ENCODE measurements at places on chromosomes 11 and 22.

GRCh38 chr11:2924821-2925675 lies 4.2 kb downstream of the PHLDA2 start:
- DNase-seq, result no peak

- no peak for DNase-seq
Measured at GRCh38 chr22:49321477-49322055, 506.1 kb downstream of the BRD1 start.

DNA sequence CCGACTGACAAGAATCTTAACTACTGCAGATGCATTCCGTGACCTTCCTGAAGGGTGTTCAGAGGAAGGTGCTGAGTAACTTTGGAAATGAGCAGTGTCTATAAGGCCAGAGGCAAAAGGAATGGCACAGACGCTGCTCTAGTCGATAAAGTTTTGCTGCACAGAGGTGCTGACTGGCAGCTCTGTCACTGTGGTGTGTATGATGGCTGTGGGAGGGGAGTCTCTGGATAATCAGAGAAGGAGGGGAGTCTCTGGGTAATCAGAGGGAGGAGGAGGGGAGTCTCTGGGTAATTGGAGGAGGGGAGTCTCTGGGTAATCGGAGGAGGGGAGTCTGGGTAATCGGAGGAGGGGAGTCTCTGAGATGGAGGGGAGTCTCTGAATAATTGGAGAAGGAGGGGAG lies 18.4 kb downstream of the PTDSS2 start:
- no peak for DNase-seq

- no peak for DNase-seq
Measured at GRCh38 chr11:86415026-86415425, 40.3 kb downstream of the CCDC81 start.

DNA sequence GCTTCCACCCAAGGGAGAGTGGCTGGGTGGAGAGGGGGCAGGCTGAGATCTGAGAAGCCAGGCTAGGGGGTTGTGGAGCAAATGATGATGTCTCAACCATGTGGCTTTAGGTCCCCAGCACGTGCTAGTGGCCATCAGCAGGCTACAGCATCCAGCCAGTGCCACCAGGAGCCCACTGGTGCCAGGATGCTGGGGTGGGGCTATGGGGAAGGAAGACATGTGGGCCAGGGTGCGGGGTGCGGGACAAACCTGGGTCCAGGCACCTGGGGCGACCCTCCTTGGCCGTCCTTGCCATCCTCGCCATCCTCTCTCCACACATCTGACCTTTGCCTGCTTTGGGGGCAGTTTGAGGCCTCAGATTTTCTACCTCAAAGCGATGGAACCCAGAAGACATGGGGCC lies 104.3 kb downstream of the KCNQ1 start:
- DNase-seq, result no peak

DNA sequence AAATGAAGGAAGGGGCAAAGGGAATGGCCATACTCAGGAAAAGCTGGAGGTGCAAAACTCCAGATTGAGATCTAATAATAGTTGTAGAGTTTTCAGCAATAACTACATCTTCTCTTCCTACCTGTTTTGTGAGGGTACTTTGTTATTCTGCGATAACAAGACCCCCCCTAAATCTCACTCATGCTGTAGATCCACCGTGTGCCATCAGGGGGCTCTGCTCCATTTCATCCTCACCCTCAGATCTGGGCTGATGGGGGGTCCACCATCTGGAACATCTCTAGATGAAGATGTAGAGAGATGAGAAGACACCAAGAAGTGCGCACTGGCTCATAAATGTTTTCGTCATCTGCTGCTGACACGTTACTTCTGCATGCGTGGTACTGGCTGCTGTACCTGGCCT lies 135.9 kb upstream of the KIRREL3 start:
- no peak for DNase-seq

GRCh38 chr11:115665958-115666357 lies 161.7 kb upstream of the CADM1 start:
- DNase-seq, result no peak

DNA sequence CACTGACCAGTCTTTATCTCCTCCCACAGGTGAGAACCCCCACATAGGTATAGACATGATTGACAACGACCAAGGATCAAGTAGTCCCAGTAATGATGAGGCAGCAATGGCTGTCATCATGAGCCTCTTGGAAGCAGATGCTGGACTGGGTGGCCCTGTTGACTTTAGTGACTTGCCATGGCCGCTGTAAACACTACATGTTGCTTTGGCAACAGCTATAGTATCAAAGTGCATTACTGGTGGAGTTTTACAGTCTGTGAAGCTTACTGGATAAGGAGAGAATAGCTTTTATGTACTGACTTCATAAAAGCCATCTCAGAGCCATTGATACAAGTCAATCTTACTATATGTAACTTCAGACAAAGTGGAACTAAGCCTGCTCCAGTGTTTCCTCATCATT lies 76.5 kb downstream of the BTBD10 start:
- DNase-seq, result no peak

Measured in hypothalamus (tissue), 51 donors.